ENCODE measurements at places on chromosomes 5 and 9.

DNA sequence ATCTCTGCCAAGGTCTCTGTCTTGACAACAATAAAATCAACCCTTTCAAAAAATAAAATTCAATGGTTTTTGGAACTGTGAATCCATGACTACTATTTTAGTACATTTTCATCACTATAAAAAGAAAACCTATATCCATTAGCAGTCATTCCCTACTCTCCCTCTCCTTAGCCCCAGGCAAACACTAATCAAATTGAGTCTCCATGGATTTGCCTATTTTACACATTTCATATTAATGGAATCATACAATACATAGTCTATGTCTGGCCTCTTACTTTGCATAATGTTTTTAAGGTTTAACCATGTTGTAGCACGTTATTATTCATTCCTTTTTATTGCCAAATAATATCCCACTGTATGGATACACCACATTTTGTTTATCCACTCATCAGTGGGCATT, 24.1 kb downstream of the RIGI start:
- no peak for DNase-seq

- DNase-seq = no peak
Measured at GRCh38 chr5:1709171-1709803, 90.3 kb downstream of the MRPL36 start.

GRCh38 chr9:37939575-37940095, 35.7 kb upstream of the SLC25A51 start:
- DNase-seq = no peak

GRCh38 chr9:18520416-18521047, 46.6 kb downstream of the ADAMTSL1 start:
- DNase-seq = no peak

GRCh38 chr5:140223567-140223966, 48.6 kb downstream of the CYSTM1 start:
- no peak for DNase-seq

DNA sequence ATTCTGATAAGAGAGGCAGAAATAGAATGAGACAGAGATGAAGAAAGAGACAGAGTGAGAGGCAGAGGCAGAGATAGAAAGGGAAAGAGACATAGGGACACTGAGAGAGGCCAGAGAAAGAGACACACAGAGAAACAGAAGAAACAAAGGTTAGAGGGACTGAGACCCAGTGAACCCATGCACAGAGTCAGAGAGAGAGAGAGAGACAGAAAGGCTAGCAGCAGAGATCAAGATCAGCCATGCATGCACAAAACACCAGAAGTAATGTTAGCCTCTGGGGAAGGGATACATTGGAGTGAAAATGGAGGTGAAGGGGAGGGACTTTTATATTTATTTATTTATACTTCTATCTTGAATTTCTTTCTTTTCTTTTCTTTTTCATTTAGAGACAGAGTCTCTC, 14.1 kb upstream of the SPARC start:
- no peak for DNase-seq

DNA sequence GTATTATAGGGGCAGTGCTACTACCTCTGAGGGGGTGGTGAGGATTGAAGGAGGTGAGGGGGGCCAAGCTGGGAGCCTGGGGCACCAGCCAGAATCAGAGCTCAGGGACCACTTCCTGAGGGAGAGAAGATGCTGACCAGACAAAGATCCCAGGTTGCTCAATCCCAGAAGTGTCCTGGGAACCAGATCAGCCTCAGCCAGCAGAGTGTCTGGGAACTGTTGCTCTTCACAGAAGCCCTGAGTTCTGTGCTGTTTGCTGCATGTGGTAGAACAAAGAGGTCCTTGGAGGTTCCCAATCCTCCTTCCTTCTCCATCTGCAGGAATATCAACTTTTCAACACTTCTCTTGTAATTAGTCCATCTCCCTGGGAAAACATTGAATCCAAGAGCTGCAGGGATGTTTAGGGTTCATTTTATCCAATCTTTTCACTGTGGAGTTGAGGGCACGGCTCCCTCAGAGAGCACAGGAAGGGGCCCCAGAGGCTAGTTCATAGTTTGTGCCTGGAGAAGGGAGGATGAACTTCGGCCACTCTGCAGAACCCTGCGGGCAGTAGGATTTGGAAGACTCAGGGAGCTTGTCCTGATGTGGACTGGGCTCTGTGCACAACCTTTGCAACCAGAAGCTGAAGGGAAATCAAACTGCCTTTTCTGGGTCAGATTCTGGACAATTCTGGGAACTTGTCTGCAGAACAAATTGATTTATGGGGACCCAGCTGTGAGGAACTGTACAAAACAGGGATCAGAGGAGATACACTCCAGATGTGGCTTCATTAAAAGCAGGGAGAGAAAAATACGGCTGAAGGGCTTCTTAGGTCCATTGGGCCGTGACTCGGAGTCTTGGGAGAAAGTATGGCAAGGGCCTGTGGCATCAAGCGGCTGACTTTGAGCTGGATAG, 57.1 kb downstream of the GALNT12 start:
- DNase-seq = no peak

DNA sequence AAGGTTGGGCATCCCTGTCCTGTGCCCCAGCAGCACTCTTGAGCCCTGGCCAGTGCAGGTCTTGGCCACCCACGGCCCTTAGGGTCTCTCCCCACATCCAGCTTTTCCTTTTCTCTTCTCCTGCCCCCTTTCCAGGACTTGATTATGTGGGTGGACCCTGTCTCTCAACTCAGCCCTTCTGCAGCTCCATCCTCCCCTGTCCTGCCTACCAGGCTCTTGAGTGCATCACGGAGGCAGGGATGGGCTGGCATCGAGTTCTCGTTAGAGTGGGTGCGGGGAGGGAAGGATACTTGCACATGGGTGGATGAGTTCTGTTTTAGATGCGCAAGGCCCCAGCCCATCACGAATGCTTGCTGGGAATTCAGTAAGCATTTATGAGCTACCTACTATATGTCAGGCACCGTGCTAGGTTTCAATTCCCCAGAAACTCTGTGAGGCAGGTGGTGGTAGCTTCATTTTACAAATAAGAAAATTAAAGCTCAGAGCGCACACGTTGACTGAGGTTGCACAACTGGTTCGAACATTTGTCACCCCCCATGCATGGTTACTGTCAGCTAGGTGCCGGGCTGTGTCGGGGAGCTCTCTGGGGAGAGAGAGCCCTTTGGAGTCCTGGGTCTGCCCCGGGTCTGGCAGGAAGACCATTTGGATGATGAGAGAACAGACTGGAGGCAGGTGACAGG, 144.6 kb upstream of the PITX1 start:
- DNase-seq = no peak

- no peak for DNase-seq
Measured at GRCh38 chr5:16383544-16384052, 82.0 kb downstream of the ZNF622 start.

DNA sequence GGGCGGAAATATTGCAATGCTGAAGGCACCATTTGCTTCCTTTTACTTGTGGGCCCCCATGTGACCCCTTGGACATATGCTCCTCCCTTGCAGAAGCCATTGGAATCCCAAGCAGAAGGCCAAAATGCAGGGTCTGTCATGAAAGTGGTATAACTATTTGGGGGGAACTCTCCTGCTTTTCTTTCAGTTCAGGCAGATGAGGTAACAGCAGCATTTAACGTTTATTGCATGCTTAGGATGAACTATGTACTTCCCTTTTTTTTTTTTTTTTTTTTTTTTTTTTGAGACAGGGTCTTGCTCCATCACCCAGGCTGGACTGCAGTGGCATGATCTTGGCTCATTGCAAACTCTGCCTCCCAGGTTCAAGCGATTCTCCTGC, 7.8 kb downstream of the FOXI1 start:
- DNase-seq = no peak

- DNase-seq = peak; percentile 73
Measured at GRCh38 chr9:129174102-129174723, 3.8 kb downstream of the IER5L start.

GRCh38 chr5:167261309-167262100, 1029.9 kb upstream of the WWC1 start:
- DNase-seq = no peak

- DNase-seq = no peak
Measured at GRCh38 chr9:132182314-132183091, 20.6 kb downstream of the NTNG2 start.

DNA sequence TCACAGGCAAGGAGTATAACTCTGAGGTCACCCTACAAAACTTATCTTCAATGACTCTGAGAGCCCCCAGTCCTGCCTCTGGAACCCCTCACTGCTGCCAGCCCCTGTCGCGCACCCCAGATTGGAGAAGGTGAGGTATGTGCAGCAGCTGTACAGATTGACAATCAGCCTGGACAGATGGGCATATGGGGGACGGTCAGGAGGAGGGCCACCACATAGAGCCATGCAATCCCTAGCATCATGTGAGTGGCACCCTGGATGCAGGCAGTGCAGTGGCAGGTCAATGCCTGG, 90.1 kb downstream of the LMX1B start:
- no peak for DNase-seq

GRCh38 chr5:34450338-34450737, 205.8 kb upstream of the RAI14 start:
- no peak for DNase-seq

DNA sequence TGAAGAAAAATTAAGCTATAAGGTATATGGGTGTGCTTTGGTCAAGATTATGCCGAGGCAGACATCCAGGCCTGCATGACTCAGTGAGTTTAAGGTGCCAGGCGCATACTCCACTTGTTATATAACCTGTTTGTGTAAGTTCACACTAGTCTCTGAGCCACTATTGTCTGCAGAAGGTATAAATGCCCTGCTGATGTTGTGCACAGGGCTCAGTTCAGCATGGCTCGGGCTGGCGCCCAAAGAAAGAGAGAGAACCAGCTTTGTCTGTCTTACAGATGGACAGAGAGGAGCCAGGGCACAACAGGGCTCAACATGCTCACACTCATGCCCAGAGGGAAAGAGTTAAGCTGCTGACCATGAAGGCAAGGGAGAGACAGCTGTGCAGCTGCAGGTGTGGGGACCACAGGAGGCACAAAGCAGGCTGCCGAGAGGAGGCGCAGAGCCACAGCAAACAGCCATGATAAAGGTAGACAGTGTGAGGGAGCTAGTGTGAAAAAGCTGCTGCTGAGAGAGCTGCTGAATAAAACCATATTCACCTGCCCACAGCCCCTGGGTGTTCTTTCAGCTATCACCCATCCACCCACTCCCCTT, 1587.6 kb upstream of the C9orf72 start:
- no peak for DNase-seq
